Hematopoietic multipotent progenitor cell (in vitro differentiated cells): ENCODE measurements at places on chromosomes 7 and 10.

- DNase-seq: no peak
Measured at GRCh38 chr10:73979809-73980433, 18.0 kb upstream of the VCL start.

DNA sequence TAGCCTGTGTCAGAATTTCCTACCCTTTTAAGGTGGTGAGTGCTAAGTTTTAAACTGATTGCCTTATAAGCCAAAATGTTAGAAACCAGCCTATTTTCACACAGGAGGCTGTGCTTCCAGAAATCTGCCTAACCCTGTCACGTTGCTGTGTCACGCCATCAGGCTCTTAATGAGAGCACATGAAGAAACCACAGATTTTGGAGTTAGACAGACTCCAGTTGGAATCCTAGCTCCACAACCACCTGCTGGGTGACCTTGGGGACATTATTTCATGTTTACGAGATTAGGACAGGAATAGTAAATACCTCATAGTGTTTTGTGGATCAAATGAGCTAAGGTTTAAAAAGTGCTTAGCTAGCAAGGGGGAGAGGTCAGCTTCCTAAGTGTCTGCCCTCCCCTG lies 321.8 kb downstream of the DPP6 start:
- DNase-seq: no peak

- DNase-seq: no peak
Measured at GRCh38 chr10:132254841-132255240, 52.9 kb downstream of the STK32C start.

- no peak for DNase-seq
Measured at GRCh38 chr10:114544045-114544659, 113.9 kb downstream of the ABLIM1 start.

GRCh38 chr7:18399436-18400235 lies 95.9 kb upstream of the HDAC9 start:
- DNase-seq: no peak

- DNase-seq: no peak
Measured at GRCh38 chr7:93448176-93448575, 126.3 kb downstream of the CALCR start.

DNA sequence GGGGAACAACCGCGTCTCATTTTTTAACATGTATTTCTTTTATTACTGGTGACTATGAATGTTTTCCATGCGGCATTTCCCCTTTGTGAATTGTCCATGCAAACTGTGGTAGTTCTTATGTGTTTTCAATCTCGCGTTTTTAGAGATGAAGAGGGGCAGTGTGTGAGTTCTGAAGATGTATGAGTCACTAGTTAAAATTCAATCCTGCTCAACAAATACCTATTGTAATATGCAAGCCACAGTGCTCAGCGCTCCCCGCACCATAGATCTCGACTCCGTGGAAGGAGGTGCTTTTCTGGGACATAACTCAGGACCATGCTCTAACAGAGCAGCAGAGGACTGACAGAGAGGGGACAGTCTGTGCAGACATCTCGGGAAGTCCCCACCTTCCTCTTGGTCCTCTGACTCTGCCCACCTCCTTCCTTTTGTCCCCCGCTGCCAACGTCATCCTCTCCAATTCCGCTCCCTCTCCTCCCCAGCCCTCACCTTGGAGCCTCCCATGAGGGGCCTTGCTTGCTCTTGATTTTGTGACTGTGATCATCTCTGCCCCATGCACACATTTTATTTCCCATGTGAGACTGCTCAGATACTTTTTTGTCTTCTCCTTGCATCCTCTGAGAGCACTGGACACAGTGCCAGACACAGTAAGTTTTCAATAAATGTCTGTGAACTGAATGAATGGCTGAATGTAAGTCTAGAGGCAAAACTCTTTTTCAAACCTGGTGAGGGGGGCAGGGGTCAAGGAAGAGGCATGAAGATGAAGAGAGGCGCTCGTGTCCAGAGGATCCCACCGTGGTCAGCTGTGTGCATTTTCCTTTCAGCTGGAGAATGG lies 42.7 kb upstream of the PLEKHA1 start:
- no peak for DNase-seq

GRCh38 chr7:141442781-141443180 lies 108.4 kb upstream of the AGK start:
- DNase-seq: no peak

- peak; percentile 29 for DNase-seq
Measured at GRCh38 chr7:110839866-110840265, 251.1 kb upstream of the LRRN3 start.

- DNase-seq: peak; percentile 52
Measured at GRCh38 chr10:3485057-3485686, 299.8 kb downstream of the KLF6 start.

DNA sequence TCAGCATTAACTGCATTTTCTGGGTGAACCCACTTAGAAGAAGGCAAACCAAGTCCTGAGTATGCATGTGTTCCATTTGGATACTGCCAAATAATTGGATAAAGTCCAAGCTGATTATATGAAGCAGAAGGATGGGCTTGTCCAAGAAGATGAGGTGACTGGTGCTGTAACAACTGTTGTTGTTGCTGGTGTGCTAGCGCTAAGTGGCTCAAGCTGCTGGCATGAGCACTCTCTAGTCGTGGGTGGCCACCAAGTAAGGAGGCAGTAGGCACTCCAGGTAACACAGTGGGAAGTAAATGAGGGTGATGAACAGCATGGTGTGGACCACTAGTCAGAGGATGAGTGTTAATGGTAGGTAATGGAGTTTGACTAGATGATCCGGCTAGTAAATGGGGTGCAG lies 80.4 kb downstream of the NRBF2 start:
- DNase-seq: no peak

GRCh38 chr7:104124893-104125477 lies 82.8 kb downstream of the ORC5 start:
- no peak for DNase-seq

DNA sequence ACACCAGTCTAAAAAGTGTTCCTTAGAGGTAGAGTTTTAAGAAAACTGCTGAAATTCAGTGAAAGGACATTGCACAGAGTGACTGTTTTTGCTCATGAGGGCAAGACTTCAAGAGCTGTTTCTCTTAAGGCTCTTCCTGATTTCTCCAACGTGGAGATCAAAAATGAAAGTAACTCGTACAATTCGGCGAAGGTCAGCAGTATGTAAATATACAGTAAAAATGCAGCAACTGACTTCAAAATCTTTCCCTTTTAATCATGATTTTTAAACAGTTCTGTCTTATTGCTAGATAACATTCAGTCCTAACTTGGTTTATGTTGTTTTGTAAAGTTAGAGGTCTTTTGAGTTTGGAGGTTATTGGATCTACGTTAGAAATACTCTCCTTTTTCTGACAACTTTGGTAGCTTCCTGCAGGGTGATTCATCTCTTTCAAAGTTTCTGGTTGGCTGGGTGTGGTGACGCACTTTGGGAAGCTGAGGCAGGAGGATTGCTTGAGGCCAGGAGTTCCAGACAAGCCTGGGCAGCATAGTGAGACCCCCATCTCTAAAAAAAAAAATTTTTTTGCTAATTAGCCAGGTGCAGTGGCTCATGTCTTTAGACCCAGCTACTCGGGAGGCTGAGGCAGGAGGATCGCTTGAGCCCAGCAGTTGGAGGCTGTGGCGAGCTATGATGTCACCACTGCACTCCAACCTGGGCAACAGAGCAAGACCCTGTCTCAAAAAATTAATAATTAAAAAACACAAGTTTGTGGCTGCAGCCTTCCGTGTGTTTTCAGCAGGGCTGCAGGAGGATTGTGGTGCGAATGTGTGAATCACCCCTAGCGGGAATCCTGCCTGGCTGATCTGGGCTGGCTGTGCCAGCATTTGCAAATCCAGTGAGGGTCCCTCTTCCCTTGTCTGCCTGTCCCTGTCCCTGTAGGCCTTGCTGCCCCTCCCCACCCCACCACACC lies 29.2 kb upstream of the AP5Z1 start:
- no peak for DNase-seq

- no peak for DNase-seq
Measured at GRCh38 chr10:126208726-126209302, 179.5 kb downstream of the ADAM12 start.

- DNase-seq: no peak
Measured at GRCh38 chr10:17848646-17849045, 39.5 kb downstream of the MRC1 start.

- DNase-seq: no peak
Measured at GRCh38 chr7:71191771-71192170, 59.8 kb downstream of the GALNT17 start.

- DNase-seq: no peak
Measured at GRCh38 chr7:40944981-40945585, 757.8 kb downstream of the INHBA start.

GRCh38 chr7:117095055-117095454 lies 141.8 kb downstream of the ST7 start:
- no peak for DNase-seq

DNA sequence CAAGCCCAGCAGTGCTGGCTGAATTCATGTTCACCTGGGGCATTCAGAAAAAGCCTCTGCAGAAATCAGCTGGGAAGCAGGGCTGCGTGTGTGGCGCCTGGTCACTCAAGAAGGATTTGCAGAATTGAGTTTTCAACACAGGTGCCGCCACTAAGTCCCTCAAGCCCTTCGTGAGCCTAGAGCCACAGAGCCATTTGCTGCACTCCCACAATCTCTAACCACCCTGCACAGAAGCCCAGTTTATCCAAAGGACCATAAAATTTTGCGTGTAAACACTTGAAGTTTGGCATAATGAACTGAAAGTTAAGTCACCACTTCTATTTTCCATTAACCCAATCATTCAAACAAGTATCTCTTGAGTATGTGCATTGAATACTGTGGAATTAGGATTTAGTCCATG lies 136.2 kb downstream of the DIP2C start:
- no peak for DNase-seq

DNA sequence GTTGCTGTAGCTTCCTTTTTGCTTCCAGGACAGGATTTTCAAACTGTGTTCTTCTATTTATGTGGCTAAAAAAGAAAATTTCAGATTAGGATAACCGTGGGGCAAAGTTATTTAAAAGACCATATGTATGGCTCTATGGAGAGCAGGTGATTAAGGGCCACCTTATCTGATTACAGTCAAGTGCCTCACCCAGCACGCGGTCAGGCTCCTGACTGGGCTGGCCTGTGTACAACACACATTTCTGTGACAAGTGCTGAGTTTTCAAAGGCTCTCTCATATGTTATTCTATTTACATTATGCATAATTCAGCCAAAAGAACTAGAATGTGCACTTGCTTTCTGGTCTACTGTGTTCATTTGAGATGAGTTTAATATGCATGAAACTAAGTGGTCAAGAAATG lies 547.4 kb downstream of the PHTF2 start:
- DNase-seq: no peak

DNA sequence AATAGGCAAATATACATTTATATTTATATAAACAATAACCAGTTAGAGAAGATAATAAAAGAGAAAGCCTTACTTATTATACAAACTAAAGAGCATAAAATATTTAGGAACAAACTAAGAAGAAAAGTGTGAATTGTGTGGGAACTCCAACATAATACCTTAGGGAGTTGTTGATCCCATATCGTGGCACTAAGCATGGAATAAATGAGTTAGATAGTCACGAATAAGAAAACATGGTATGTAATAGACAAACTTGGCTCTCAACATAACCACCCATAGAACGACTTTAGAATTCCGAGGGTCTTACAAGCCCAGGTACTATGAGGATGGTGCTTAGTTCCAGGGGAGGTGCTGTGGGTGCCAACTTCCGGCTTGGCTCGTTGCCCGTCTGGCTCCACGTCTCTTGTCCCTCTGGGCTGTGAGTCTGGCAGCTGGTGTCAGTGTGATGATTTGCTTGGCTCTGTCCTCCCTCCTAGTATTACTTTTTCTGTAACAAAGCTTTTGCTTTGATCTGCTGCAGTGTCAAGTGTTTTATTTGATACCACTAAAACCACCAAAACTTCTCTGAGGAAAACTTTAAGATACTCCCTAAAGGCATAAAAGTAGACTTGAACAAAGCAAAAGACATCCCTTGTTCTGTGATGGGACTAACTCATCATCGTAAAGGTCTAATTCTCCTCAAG lies 9.5 kb upstream of the RBM20 start:
- no peak for DNase-seq

DNA sequence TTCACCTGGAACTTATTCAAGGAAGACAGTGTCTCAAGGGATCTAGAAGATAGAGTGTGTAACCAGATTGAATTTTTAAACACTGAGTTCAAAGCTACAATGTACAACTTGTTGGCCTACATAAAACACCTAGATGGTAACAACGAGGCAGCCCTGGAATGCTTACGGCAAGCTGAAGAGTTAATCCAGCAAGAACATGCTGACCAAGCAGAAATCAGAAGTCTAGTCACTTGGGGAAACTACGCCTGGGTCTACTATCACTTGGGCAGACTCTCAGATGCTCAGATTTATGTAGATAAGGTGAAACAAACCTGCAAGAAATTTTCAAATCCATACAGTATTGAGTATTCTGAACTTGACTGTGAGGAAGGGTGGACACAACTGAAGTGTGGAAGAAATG lies 10.9 kb downstream of the IFIT3 start:
- no peak for DNase-seq

GRCh38 chr10:37680243-37680683 lies 177.1 kb downstream of the ZNF248 start:
- DNase-seq: no peak

- DNase-seq: no peak
Measured at GRCh38 chr7:17212188-17212587, 86.3 kb upstream of the AHR start.

DNA sequence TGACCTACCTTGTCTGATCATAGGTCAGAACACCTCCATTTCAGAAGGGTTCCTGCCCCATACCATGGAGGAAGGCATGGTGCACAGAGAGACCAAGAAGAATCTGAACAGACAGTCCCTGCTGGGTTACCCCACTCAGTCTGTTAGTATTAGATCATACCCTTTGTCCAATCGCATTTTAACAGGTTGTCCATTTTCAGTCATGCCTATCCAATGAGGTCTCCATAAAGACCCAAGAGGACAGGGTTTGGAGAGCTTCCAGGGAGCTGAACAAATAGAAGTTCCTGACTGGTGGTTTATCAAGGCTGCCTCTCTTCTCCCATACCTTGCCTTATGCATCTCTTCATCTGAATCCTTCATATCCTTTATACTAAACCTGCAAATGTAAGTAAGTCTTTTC lies 21.2 kb upstream of the SLC16A12 start:
- no peak for DNase-seq

- DNase-seq: no peak
Measured at GRCh38 chr7:79455173-79455790, 1.8 kb upstream of the MAGI2 start.

- no peak for DNase-seq
Measured at GRCh38 chr10:102375250-102375649, 20.3 kb upstream of the NFKB2 start.

DNA sequence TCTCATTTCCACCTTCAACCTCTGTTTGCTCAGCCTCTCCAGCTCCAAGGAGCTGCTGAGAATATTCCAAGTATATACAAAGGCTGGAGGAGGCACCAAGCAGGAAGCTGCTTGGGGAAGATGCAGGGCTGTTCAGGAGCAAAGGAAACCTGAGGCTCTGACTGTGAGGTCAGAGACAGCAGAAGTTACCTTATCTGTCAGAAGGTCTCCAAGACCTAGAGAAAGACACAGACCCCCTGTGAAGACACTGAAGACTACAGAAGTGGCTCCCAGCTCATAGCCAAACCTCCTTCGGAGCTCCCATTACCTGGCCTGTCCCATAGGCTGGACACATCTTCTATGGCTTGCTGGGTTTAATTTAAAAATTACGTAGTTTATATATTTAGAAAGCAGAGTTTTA lies 53.2 kb downstream of the PKD1L1 start:
- no peak for DNase-seq
